GOT3 (cell line): ENCODE measurements at places on chromosomes 1 and 21.

DNA sequence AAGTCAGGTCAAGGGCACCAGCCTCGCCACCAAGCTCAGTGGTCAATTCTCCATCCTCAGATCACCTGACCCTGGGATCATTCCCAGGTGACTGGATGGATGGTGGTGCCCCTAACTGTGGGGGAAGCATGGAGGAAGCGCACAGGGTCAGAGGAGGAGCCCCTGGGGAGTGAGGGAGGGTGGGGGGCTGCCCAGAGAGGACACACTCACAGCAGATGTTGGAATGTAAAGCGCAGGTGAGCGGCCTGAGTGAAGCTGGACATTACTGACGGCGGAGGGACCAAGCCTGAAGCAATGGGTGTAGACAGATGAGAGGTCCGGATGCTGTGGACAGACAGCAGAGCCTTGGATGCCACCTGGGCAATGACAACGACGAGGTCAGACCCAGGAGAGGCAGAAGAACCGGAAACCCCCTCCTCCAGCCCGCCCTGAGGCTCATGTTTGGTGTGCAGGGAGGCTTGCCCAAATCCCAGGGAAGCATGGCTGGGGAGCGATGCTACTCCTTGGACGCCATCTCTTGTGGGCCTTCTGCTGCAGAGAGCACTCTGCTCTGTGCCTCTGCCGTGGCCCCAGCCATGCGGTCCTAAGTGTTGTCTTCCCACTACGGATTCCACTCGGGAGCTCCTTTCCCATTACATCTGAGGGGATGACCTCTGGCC is 5.7 kb upstream of the CPLANE2 start:
- DNase-seq, result no peak

DNA sequence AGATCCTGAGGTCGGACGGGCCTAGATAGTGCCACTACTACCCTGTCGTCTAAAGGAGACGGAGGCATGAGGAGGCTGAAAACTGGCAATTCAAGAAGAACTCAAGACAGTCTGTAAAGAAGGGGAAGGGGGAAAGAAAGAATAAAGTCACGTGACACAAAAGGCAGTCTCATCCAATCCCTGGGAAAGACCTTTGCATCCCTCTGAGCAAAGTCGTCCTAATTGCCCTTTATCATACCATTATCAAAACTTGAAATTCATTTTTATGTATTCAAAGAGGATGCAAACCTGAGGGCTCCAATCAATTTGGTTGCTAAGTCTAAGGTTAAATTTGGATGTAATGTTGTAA is 2.2 kb downstream of the DUSP10 start:
- no peak for DNase-seq

GRCh38 chr1:55150880-55151588 is 64.1 kb downstream of the USP24 start:
- DNase-seq, result no peak

- DNase-seq, result no peak
These were observed 28.6 kb upstream of the DUSP23 start for GRCh38 chr1:159752135-159752580.

- DNase-seq, result no peak
These were observed 721 bp downstream of the PBXIP1 start for GRCh38 chr1:154955039-154955717.

DNA sequence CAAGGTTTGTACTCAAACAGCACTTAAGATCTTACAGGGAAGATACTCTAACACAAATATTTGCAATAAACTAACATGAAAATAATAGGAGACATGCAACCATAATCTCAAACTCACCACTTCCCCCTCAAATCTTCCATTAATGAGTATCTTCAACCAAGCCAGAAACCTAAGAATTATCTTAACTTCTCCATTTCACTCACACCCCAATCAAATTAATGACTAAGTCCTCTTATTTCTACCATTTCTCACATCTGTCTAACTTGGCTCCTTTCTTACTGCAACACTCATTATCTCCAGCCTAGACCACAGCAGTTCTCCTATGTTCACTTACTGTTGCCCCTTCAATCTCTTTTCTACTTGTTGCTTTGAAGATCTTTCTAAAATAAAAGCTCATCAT is 10.4 kb downstream of the RBBP5 start:
- no peak for DNase-seq

- DNase-seq, result no peak
These were observed 23.0 kb upstream of the DMBX1 start for GRCh38 chr1:46466477-46467182.

- DNase-seq, result no peak
These were observed 723.7 kb downstream of the RWDD3 start for GRCh38 chr1:95957748-95958147.

DNA sequence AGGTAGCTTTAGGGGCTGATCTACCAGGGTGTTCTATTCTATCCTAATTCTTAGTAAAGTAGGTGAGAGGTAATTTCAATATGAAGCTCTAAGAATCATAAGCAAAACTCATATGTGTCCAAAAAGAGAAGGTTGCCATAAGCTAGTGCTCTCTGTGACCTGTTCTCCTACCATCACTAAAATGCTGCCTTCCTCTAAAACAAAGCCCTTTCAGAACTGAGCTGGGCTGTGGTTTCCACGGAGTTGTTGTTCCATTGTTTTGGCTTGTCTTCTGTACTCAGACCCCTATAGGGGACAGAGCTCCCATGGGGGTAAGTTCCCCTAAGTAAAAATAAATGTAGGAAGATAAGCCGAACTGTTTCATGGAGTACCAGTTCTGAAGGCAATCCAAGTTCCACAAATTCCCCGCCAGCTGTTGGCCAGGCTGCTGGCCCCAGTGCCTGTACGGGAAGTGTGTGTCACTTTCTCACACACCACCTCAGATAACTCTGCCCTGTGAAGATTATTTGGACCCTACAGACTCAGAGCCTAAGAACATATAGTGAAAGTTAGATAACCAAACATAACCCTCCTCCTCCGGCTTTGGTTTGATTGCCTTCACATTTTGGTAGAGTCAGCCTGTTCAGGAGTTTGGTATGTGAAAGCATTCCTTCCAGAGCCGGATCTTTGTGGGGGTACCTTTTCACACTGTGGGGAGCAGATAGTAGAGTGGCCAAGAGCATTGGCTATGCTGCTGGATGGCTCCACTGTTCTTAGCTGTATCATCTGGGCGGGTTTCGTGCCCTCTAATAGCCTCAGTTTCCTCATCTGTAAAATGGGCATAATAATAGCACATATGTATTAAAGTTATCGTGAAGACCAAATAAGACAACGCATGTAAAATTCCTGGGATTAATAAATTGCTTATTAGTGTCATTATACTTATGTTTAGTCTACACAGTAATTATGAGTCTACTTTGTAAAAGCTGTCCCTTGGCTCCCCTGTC is 10.8 kb downstream of the DPT start:
- no peak for DNase-seq

DNA sequence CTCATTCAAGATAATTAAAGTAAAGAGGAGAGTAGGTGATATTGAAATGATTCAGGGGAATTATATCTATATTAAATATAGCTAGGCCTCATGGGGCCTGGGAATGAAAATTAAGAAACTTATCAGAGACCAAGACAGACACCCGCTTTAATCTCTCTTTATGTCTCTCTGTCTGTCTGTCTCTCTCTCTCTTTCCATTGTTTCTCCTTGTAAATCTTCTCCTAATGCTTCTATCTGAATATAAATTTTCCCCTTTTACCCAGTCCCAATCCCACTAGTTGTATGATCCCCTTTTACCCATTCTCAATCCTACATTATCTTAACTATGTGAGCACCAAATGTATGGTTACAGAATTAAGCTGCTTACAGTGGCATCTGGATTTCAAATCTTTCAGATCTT is 61.2 kb downstream of the RGS5 start:
- no peak for DNase-seq

- no peak for DNase-seq
These were observed 40.7 kb downstream of the AGO3 start for GRCh38 chr1:35971601-35972000.

GRCh38 chr1:195236991-195237889 is 1371.0 kb downstream of the KCNT2 start:
- DNase-seq, result no peak

DNA sequence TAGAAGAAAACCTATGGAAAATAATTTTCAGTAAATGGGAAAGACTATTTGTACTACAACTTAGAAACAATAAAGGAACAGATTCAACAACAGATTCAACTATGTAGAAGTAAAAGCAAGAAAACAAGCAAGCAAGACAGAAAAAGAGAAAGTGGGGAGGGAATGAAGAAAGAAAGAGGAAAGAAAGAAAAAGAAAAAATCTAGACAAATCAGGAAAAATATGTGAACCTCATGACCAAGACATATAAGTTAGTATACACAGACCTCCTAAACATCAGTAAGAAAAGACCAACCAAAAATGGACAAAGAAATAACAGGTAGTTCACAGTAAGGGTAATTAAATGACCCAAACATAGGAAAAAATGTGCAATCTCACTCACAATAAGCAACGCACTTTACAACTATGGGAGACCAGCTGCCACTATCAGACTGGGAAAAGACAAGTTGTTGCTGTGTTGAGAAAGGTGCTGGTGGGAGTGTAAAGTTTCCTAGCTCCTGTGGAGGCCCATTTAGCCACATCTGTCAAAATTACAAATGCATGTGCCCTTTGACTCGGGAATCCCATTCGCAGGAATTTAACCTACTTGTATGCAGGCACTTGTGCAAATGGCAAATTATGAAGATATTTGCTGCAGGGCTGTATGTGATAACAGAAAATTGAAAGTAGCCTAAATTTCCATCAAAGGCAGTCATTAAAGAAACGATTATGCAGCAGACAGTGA is 13.9 kb upstream of the MAP3K21 start:
- no peak for DNase-seq

DNA sequence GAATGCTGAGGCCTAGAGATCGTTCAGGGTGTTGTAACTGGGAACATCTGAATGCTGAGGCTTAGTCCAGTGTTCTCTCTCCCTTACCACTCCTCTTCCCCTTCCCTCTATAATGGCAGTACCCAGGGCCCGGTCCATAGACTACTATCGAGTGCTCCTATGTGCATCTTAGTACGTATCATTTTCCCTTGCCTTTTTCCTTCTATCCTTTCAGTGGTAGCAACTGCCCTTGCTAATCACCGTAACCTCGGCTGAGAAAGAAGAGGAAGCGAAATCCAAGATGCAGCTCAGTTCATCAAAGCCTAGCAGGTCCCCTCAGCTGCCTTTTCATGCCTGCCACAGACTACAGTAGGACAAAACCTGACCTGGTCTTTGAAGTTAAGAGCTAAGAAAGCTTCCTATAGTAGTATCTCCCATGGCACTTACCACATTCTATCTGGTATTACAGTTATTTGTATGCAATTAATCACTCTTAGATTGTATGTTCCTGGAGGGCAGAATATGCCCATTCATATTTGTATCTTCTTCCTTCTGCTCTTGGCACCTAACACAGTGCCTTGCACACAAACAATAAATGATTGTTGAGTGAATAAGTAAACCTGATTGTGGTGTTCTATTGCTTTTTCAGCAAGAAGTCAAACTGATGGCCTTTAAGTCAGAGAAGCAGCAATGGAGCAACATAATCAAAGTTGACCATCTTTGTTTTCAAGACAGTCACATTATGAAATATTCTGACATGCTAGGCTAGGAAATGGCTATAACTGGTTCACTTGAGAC is 22.4 kb downstream of the CNIH4 start:
- DNase-seq, result no peak

- DNase-seq, result no peak
These were observed 5.0 kb downstream of the ATF6 start for GRCh38 chr1:161771161-161771560.

DNA sequence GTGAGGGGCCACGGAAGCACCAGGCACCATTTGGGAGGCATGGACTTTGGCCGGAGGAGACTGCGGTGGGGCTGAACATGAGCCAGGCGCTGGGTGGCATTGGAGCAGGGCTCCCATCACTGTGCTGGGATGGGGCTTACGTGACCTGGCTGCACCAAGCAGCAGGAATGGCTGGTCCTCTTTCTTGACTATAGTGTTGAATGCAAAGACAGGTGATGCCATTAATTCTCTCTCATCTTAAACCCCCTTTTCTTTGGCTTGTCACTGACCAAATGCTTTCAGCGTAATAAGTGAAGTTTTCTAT is 447.9 kb downstream of the CAMTA1 start:
- no peak for DNase-seq

DNA sequence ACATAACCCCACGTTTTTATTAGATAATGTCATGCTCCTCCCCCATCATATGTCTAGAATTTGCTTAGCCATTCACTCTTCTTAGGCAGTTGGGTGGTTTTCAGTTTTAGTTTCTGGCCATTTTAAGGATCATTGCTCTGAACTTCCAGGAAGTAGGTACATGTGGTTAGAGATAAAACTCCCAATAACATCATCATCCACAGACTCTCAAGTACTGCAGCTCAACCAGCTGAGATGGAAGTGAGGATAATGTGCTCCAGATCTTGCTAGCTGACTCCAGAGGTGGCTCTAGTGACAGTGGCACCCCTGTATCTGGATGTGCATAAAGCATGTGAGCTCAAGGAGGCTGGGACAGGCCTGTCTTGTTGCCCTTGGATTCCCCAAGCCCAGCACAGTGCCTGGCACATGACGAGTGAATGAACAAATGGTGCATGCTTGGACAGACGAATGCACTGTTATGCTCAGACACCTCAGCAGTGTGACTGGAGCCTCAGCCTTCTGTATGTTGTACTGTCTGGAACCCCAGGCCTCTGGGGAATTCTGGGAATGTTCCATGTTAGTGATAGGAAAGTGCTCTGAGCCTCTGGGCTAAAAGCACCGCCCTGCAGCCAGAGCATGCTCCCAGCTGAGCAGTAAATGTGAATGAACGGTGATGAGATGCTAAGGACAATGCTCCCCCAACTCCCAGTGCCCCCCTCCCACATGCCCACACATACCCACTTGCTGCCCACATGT is 16.4 kb upstream of the KCNN3 start:
- DNase-seq, result no peak

DNA sequence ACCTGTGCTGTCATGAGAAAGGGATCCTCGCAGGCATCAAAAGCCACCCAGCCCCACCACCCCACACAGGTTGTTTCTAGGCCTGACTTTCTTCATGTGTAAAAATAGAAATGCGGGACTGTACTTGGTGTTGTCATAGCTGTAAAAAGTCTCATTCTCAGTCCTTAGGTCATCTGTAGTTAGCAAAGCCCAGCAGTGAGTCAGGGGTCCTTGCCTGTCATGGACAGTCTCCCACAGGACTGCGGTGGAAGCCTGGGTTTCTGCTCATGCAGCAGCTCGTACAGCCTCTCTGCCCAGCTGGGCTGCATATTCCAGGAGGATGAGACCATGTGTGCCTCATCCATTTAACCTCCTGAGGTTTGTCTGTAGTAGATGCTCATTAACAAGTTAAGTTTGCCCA is 58.2 kb downstream of the MRPS6 start:
- no peak for DNase-seq

- no peak for DNase-seq
These were observed 126.6 kb downstream of the ACTL8 start for GRCh38 chr1:17881761-17882160.
